ENCODE measurements at places on chromosomes 7 and 10.
A peak's percentile ranks its signal among the peaks of the same experiment; 100 is the strongest.

GRCh38 chr10:114458955-114459354, 54.7 kb upstream of the AFAP1L2 start:
- peak; percentile 14 for DNase-seq

DNA sequence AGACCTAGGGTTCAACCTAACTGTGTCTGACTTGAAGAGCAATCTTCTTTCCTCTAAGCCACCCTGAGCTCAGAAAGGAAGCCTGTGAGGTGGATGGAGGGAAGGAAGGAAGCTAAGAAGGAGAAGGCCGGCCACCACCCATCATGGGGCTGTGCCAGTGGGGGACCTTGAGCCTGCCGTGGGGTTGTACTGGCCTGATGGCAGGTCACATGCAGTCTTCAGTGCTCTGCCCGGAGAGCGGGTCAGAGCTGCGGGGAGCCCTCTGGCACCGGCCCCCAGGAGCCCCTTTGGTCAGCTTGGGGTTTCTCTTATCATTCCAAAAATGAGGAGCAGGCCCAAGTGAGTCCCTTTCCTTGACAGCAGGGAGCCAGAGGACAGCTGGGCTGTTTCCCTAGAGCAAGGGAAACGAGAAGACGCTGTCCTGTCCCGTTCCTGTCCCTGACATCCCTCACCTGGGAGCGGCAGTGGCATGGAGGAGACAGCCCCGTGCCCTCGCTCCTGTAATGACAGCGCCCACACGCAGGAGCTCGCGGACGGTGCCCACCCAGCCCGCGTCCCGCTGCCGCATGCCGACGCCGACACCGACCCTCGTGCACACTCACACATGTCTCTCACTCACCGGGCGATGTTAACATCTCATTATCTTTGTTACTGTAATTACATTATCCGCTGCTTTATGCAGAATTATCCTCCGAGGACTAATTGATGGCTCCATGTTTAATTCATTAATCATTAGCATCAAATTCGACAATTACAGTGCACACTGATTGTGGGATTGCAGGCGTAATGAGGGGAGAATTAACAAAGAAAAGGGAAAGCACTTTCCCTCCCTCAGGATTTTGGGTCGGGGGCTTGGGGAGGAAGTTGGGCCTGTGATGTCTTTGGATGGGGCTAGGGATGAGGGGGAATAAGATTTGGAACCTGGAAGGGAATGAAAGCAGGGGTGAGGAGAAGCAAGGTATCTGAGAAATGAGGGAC, 31.3 kb downstream of the GBX1 start:
- no peak for DNase-seq

- peak; percentile 87 for DNase-seq
Measured at GRCh38 chr10:98047009-98047741, 16.8 kb upstream of the CRTAC1 start.

DNA sequence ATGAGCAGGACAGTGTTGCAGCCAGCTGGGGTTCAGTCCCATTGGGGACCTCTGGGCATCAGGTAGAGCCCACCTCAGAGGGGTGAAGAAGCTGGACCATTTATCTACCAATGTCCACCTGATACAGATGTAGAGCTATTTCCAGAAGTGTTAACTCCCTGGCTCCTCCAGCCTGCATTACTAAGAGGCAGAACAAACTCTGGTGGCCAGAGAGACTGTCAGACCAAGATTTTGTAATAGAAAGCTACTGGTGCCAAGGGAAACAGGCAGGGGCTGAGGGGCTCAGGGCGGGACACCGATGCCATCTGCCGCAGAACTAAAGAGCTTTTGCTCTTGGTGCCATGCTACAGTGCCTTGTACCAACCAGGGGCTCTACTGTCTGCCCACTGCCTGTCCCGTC, 268.2 kb upstream of the HABP2 start:
- no peak for DNase-seq

- DNase-seq: no peak
Measured at GRCh38 chr7:74584160-74584954, 73.2 kb upstream of the GTF2I start.

Data from globus pallidus (tissue), 1 donor.